ENCODE measurements at places on chromosomes 4 and X.

- no peak for DNase-seq
Observed at GRCh38 chr4:19227701-19228100, 1024.0 kb upstream of the SLIT2 start.

DNA sequence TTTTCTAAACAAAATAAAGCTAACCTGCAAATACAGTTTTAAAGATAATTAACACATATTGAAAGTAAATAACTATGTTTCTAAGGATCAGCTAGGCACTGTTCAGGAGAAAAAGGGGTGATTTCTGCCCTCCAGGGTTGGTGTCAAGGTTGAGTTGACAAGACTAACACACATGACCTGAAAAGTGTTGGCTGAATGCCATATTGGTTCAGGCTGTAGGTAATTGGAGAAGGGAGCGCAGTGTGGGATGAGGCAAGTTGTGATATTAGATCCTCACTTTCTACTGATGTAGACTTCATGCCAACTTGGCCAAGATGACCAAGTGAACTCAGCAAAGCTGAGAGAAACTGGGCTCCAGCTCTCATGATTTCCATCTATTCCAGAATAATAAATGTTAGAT is 42.2 kb downstream of the PPM1K start:
- no peak for DNase-seq

- DNase-seq = no peak
Observed at GRCh38 chrX:39000802-39001201, 199.5 kb downstream of the MID1IP1 start.

DNA sequence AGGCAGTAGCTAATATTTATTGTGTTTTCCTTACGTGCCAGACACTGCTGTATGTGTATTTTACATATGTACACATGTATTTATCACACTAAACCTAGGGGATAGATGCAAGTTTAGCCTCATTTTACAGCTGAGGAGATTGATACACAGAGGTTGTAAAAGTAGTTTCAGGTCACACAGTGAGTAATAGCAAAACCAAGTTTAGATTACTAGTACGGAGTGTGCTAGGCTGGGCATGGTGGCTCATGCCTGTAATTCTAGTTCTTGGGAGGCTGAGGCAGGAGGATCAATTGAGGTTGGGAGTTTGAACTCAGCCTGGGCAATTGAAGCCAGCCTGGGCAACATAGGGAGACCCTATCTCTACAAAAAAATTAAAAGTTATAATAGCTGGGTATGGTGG is 701.1 kb upstream of the ATOH1 start:
- no peak for DNase-seq

DNA sequence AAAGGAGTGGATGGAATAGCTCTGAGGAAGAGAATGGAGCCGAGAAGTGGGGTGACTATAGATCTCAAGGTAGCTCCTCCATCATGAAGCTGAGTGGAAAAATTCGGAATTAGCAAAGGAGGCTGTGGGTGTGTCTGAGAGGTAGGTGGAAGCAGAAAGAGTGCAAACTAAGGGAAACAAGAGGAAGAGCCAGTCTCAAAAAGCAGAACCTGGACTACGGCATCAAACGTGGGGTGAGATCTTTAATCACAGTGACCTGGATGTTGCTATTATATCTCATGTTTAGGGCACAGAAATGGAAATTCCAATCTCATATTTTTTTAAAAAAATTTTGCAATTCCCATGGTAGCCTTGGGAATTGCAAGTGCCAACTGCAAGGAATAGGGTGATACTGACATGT is 162.5 kb upstream of the RASGEF1B start:
- no peak for DNase-seq

DNA sequence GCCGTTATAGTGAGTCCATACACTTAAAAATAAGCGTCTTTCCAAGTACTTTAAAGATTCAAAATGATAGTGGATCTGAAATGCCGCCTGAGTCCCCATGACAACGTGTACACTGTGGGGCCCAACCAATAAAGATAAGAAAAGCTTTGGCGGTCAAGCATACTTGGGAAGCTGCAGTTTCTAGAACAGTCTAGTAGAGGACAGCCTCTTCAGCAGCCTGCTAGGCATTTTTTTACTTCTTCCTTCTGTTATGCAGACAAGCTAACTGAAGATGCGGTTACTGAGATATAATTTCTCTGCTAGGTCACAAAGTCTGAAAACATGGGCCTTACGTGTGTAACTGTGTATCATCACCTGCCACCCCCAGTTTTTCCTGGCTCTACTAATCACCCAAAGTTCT is 402 bp upstream of the UPRT start:
- no peak for DNase-seq

- DNase-seq = no peak
Observed at GRCh38 chr4:98632258-98632657, 26.2 kb downstream of the TSPAN5 start.

DNA sequence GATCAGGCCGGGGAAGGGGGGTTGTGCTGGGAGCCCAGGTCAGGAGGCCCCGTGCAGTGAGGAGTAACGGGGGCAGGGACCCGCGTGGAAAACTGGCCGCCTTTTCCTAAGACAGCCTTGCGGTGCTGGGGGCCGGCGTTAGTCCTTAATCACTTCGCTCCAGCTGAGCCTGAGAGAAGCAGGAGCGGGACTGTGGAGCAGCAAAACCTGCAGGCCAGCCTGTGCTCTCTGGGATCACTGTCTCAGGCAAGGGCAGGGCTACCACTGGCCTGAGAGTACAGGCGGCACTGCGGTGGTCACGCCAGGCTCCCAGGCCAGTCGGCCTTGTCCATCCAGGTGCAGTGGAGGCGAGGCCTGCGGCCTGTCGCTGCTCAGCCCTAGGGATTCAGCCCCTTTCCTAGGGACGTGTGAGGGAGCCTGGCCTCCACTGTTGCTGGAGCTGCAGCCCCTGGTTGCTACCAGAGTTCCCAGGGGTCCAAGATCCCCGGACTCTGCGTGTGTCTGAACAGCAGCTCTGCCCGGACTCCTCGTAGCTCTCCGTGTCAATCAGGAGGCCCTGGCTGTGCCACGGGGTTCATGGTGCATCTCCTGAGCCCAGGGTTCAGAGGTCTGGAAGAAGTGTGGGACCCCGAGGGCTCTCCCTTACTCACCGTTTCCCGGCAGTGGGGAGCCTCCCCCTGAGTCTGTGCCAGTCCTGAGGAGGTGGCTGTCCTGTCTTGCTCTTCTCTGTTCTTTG is 2141.7 kb upstream of the TENM3 start:
- DNase-seq = no peak

- no peak for DNase-seq
Observed at GRCh38 chrX:147559191-147559590, 352.5 kb upstream of the FMR1 start.

DNA sequence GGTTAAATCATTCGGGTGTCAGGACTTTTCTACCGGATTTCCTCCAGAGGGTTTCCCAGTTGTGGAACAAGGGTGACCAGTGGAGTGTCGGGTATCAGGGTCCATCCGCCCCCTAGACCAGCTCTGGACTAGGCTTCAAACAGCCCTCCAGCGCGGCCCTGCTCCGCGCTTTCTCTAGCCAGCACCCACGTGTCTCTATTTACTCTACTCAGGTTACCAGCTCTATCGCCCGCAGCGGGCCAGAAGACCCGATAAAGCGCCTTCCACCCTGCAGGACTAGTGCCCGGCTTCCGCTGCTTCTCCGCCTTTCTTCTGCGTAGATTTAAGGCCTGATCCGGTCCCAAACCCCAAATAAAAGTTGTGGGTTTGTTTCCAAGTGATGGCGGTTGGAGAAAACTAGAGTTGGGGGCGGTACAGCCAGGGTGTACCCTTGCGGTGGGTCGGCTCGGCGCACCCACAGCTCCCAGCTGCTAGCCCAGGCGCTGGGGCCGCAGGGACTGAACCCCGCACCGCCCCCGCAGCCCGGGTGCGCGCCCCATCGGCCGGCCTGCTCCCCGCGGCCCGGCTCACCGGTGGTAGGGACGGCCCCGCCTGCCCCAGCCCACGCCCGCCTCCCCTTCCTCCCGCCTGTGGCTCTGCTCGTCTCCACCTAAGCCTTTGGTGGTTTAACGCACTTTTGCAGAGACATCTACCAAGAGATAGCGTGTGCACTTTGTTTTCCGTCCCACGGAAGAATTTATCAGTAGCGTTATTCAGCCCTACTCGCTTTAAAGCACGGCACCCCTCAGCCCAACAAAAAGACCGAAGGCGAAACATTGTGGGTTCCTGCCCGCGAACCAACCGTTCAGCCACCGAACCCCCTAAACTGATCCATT is 2.1 kb downstream of the LEF1 start:
- DNase-seq = peak; percentile 70

GRCh38 chr4:38163216-38164006 is 203.2 kb downstream of the PTTG2 start:
- no peak for DNase-seq

DNA sequence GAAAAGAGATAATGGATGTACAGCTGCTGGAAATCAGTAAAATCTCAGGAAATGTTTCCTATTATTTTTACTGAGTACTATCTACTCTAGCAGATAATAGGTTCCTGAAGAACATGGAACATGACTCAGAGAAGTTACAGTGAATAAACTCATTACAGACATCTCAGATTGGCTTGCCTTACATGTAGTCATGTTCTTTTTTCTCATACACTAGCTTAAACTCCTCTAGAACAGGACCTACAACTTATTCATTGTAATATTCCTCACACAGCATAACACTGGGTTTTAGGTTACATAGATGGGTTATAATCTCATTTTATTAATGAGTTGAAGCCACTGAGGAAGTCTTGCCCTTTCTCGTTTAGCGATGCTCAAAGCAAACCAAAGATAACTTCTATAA is 86.9 kb upstream of the BMP2K start:
- DNase-seq = no peak
